ENCODE measurements at places on chromosomes 4 and X.

- no peak for DNase-seq
Observed at GRCh38 chr4:187357045-187357643, 633.5 kb upstream of the FAT1 start.

DNA sequence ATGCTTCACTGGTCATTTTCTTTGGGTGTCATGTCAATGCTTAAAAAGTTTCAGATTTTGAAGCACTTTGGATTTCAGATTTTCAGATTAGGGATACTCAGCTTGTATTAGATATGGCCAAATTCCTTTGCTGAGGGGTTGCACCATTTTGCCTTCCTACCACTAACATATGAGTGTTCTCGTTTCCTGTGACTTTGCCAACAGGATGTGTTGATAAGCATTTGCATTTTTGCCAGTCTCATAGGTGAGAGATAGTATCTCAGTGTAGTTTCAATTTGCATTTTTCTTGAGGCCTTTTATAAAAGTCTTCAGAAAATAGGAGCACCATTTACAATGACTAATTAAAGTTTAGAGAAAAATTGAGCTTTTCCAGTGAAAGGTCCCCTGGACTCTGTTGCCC, 71.6 kb upstream of the CLCN4 start:
- DNase-seq, result no peak

DNA sequence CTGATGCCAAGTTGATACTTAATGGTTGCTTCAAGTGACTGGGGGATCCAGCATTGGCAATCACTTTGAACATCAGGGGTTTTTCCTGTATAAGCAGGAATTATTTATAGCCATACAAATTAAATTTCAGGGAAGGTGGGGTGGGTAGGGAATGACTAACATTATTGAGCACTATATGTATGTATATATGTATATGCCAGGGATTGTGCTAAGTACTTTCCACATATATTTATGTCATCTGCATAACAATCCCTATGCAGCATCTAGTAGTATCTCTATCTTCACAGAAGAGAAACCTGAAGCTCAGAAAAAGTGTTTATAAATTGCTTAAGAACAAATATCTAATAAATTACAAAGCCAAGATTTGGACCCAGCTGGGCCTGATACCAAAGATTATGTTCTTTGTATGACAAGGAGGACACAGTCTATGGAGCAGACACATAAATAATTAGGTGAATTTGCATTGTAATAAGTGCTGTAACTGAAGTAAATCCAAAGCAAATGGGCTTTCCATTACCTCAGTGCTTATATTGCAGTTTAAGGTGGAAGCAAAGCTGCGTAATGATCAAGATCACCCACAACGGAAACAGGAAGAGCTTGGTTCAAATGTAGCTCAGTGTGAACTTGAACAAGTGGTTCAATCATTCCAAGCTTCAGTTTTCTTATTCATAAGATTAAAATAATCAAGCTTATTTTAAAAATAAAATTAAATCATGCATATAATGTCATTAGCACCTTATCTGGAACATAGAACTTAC, 18.9 kb upstream of the RASGEF1B start:
- DNase-seq, result no peak

GRCh38 chr4:160019936-160020335, 917.1 kb downstream of the RAPGEF2 start:
- no peak for DNase-seq

GRCh38 chr4:2425386-2426068, 6.8 kb downstream of the CFAP99 start:
- no peak for DNase-seq

GRCh38 chr4:73460913-73461522, 20.5 kb upstream of the AFM start:
- no peak for DNase-seq

DNA sequence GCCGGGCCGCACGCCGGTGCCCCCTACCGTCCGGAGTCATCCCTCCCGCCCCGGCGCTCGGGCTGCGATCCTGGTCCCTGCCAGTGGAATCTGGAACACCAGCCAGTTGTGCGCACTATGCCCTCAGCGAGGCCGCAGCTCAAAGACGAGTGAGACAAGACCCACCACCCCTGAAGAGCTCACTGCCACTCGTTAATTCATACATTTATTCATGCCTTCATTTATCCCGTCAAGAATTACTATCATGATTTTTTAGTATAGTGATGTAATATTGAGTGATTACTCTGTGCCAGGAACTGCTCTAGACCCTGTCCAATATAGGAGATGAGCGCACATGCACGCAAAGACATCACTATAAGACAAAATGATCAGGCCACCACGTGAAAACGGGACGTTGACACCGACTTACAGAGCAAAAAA, 247 bp upstream of the PPA2 start:
- no peak for DNase-seq

GRCh38 chr4:7332216-7333023, 102.3 kb downstream of the PSAPL1 start:
- DNase-seq, result peak; percentile 76

DNA sequence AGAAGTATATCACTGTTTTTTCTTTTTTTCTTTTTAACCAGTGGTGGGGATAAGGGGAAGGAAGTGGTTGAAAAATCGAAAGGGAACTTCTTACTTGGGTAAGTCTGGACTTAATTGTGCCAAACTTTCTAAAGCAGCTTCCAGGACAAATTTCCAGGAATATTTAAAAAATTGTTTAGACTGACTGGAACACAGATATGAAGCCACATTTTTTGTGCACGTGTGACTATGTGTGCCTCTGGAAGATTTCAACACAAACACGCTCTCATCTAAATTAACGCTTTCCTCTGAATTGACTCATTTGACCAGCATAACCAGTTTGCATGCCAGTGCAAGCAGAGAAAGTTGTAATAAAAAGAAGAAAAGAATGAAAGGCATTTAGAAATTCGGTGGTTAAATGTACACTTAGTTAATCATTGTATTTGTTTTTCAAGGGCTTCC, 18.8 kb upstream of the YTHDC1 start:
- DNase-seq, result peak; percentile 65

GRCh38 chrX:79182616-79183015, 38.1 kb downstream of the GPR174 start:
- DNase-seq, result no peak

- peak; percentile 88 for DNase-seq
Observed at GRCh38 chr4:147736458-147736857, 4.6 kb downstream of the ARHGAP10 start.

GRCh38 chr4:43607827-43608461, 715.4 kb downstream of the GRXCR1 start:
- no peak for DNase-seq

DNA sequence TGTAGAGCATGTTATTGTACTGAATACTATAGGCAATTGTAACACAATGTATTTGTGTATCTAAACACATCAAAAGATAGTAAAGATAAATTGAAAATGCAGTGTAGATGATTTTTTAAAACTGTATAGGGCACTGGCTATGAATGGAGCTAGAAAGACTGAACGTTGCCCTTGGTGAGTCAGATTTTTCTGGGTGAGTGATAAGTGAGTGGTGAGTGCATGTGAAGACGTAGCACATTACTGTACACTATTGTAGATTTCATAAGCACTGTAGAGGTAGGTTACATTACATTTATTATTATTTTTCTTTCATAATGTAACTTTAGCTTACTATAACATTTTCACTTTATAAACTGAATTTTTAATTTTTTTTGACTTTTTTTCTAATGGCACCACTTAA, 1491.6 kb downstream of the TECRL start:
- no peak for DNase-seq

DNA sequence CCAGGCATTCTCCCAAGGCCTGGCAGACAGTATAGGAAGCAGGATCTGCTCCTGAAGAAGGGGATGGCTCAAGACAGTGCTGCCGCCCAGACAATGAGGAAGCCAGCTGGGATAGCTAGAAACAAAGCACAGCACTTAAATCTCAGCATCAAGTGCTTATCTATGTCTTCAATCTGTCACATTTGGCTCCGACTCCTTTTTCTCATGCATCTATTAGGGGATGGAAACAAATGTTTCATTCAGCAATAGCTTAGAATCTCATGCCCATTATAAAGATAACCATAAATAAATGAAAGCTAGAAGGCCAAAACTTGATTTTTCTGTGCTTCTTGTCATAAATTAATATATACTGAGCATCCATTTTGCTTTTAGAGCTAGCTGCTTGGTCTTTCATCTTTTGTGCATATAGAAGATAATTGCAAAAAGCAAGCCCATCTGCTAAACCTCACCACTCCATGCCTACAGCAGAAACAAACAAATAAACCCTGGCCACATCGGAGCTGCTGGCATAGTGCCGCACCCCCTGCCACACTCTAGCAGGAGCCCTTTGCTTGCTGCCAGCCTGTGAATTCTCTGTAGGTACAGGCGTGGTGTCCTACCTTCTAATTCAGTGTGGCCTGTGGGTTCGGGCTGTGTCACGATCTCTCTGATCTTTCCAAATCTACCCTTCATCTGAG, 75.9 kb downstream of the AASDH start:
- DNase-seq, result no peak

DNA sequence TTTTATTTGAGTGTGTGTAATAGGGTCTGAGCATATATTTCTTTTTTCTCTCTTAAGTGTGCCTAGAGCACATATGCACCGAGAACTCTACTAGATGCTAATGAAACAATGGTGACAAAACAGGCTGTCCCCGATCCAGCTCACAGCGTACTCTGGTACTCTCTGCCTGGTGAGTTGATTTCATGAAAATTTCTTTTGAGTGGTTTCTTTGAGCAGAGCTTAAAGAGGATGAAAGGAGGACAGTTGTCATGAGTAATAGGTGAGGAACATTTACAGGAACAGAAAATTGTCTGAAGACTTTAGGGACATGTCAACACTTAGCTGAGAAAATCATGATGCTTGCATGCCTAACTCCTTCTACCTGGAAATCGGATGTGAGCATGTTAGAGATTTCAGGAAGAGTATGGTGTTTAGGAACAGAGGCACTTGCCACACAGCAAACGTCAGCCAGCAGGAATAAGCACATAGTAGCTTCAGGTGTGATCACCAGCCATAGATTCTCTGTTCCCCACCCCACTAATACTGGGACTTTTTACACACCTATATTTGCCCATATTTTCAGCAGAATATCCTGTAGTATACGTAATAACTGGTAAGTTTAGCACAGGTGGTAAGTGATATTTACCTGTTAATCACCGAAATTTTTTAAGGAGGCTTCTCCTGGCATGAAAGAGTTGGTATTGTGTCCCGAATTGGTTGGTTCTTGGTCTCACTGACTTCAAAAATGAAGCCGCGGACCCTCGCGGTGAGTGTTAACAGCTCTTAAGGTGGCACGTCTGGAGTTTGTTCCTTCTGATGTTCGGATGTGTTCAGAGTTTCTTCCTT, 111.1 kb downstream of the ZNF330 start:
- no peak for DNase-seq

DNA sequence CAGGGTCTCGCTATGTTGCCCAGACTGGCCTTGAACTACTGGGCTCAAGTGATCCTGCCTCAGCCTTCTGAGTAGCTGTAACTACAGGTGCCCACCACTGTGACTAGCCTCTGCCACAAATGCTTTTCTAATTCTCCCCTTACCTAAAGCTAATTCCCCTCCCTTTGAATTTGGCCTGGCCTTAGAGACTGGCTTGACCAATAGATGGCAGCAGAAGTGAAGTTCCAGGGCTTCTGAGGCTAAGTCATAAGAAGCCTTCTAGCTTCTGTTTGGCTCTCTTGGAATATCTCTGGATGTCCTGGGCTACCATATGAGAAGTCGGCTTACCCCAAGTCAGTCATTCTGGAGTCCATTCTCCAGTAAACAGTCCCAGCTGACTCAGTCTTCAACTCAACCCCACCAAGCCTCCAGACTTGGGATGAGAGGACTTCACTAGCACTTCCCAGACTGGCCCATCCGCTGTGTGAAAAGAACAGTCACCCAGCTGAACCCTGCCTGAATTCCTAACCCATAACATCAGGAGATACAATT, 61.0 kb downstream of the HPRT1 start:
- peak; percentile 66 for DNase-seq

DNA sequence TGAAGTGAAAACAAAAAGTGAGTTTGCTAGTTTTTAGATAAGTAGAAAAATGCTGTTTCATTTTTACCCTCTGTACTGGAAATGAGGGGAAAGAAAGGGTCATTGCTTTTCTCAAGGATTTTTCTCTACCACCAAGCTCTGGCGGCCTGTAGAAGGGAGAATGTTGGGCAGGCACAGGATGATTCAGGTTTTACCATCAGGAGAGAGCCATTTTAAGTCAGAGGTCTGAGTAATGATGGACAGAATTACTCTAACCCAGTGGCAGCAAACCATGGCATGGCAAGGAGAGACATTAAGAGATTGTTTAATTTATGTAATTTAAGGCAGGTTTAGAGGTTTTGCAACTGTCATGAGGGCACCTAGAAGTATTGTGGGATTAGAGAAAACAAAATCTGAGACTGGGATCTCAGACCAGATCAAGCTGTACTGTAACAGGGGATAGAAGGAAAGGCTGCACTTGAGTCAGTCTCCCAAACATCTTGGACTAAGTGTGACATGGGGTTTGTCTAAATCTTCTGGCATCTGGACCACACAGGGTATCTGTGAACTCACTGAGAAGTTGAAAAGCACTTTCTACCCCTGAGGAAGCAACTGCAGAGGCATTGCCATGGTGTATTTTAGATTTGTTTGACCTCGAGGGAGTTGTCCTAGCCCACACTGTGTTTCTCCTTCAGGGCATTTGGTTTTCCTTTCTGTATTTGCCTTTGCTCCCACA, 81.6 kb downstream of the BANK1 start:
- DNase-seq, result no peak

GRCh38 chr4:110484767-110485166, 8.8 kb downstream of the ENPEP start:
- DNase-seq, result peak; percentile 97

DNA sequence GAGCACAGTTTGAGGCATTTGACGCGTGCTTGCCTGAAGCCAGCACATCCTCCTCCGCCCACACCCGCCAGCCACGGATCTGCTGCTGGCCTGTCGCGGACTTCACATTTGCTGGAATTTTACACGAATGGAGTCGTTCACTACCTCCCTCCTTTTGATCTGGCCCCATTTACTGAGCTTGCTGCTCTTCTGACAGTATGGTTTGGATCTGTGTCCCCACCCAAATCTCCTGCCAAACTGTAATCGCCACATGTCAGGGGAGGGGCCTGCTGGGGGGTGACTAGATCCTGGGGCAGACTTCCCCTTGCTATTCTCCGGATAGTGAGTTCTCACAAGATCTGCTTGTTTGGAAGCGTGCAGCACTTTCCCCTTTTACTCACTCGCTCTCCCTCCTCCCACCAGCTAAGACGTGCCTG, 19.9 kb upstream of the CPLX1 start:
- DNase-seq, result peak; percentile 28

GRCh38 chr4:114088481-114088880, 109.0 kb upstream of the ARSJ start:
- peak; percentile 10 for DNase-seq
